ENCODE measurements at places on chromosomes 16 and 17.

- DNase-seq: no peak
These were observed 39.5 kb upstream of the CIBAR2 start for GRCh38 chr16:85151603-85152413.

DNA sequence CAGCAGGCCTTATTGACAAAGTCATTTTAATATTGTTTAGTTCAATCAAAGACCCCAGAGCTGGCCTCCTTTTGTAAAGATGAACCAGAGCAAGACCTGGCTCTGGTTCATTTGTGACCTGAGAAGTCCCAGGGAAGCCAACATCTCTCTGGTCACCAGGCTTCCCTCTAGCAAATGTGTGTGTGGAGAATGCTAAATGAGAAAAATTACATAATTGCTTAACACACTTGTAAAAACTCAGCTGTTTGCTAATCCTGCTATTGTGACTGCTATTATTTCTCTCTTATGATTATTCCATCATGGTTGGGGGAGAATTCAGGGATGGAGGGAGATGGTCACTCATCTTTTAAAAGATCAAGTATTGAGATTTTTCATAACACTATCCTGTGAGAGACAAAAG, 94.3 kb upstream of the CLEC3A start:
- no peak for DNase-seq

DNA sequence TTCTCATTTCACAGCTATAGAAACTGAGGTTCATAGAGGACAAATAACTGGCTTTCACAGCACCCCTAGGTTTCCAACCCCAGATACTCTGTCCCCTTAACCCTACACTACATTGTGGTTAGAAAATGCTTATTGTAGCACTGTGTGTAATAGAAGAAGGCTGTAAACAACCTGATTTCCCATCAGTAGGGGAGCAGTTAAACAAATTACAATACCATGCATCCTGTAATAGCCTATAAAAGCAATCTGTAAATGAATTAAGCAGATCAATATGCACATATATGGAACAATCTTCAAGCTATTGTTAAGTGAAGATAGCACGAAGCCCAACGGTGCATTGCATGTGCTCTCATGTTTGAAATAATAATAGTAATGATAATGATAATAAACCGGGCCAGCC, 39.2 kb upstream of the XPO6 start:
- no peak for DNase-seq

DNA sequence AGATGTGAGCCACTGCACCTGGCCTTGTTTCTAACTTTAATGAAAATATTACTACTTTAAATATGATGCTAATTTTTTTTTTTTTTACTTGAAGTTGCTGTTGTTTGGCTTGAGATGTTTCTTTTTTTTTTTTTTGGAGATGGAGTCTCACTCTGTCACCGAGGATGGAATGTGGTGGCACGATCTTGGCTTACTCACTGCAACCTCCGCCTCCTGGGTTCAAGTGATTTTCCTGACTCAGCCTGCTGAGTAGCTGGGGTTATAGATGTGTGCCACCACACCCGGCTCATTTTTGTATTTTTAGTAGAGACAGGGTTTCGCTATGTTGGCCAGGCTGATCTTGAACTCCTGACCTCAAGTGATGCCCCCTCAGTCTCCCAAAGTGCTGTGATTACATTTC, 23.6 kb downstream of the IGSF6 start:
- no peak for DNase-seq

- no peak for DNase-seq
These were observed 18.0 kb upstream of the CEP20 start for GRCh38 chr16:15906439-15906838.

DNA sequence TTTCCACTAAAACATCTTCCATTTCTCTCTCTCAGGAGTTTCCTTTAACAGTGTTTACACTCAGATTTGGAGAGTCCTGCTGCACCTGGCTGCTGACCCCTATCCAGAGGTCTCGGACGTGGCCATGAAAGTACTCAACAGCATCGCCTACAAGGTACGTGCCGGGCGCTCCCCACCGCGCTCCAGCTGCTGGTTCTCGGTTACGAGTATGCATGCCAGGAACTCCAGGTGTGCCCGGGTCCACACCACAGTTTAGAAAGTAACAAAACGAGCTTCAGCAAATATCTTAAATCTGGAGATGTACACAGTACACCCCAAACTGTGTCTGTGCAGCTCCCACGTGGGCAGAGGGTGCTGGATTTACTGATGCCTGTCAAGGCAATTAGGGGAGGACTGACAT, 82.9 kb upstream of the CHMP6 start:
- DNase-seq: no peak

- no peak for DNase-seq
These were observed 30.8 kb downstream of the MYO1D start for GRCh38 chr17:32846143-32846542.

DNA sequence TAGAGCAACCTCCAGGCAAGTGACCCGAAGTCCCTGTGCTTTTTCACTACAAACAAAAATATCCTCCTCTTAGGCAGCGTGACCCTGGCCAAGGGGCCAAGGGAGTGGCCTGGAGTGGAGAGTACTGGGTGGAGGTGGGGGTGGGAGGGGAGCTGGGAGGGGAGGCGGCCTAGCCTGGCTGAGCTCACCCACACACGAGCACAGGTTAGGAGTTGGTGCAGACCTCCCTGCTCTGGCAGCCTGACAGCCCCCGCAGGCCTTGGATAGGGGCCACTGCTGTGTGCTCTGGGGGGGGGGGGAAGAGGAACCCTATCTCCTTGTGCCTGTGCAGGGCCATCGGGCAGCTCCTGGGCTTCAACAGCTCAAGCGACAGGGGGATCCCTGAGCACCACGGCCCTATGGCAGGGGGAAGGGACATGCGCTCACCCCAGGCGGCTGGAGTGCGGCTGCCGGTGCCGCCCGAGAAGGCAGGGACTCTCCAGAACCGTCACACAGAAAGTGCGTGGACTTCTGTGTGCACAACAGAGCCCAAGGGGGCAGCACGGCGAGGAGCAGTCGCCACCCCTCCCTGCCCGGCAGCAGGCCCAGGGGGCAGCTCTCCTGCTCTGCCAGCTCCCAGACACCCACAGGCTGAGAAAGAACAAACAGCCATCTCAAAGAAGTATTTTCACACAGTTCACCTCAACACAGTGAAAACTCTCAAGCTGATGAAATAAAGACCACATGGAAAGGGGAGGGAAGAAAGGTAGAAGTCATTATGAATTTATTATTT, 13.3 kb downstream of the SLC16A3 start:
- DNase-seq: peak; percentile 57

GRCh38 chr16:81661082-81661481, 118.0 kb upstream of the PLCG2 start:
- no peak for DNase-seq

DNA sequence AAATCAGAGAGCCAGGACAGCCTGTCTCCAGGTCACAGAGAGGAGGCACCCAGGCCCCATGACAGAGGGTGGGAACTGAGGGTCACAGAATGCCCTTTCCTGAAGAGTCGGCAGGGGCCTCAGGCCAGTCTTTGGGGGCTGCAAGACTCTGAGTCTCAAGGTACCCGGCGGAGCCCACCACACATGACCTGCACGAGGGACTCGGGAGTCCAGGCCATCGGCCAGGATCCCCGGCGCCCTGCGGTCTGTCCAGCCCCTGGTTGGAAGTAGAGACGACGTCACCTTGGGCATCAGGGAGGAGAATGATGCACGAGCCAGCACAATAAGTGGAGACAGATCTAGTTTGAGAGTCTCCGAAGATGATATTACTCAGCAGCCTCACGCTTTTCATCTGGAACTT, 234.7 kb upstream of the SDK2 start:
- DNase-seq: no peak

DNA sequence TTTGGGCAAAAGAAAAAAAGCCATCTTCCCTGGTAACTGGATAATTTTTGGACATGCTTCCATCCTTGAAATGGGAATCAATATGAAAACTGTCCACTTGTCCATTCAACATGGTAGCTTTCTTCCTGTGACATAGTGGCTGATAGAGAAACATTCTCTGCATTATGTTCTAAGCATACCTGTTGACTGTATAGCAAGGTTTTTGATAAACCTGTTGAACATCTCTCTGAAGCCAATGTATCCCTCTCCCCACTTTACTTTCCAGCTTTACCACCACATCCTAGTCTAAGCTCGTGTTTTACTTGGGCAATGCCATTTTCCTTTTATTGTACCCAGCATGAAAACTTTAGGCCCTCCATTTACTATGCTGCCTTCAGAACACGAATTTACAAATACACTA, 630.1 kb downstream of the TOX3 start:
- no peak for DNase-seq

DNA sequence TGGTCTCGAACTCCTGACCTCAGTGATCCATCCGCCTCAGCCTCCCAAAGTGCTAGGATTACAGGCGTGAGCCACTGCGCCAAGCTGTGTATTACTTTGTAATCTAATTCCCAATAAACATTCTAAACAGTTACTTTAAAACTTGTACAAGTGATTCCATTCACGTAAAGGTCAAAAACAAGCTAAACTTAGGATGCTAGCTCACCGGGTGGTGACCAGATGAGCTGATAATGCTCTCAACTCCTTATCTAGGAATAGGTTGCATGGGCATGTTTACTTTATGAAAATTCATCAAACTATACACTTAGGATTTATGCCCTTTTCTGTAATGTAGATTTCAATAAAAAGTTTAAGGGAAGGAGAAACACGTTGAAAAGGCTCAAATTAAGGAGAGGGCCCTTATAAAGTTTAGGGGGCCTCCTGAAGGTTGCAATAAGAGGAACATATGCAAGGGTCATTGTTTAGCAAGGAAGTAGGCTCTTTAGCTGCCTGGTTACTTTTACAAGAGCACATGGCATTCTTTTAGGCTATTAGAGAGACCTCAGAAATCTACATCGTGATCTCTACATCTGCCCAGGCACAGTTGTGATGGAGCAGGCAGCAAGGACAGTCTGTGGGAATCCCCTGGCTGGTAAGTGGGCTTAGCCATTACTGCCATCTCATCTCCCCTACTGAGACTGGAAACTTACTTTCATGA, 13.3 kb downstream of the CDR2 start:
- DNase-seq: no peak

GRCh38 chr16:89476811-89477261, 13.5 kb downstream of the ANKRD11 start:
- DNase-seq: no peak

- DNase-seq: peak; percentile 23
These were observed 19.8 kb downstream of the HOXB1 start for GRCh38 chr17:48510761-48511604.

GRCh38 chr17:9256751-9257629, 235.7 kb downstream of the NTN1 start:
- DNase-seq: no peak

- DNase-seq: no peak
These were observed 17.3 kb downstream of the UTS2R start for GRCh38 chr17:82388922-82389283.

- DNase-seq: no peak
These were observed 1.5 kb downstream of the GEMIN4 start for GRCh38 chr17:750431-751037.

GRCh38 chr17:1620486-1620885, 8.1 kb downstream of the SLC43A2 start:
- DNase-seq: no peak

DNA sequence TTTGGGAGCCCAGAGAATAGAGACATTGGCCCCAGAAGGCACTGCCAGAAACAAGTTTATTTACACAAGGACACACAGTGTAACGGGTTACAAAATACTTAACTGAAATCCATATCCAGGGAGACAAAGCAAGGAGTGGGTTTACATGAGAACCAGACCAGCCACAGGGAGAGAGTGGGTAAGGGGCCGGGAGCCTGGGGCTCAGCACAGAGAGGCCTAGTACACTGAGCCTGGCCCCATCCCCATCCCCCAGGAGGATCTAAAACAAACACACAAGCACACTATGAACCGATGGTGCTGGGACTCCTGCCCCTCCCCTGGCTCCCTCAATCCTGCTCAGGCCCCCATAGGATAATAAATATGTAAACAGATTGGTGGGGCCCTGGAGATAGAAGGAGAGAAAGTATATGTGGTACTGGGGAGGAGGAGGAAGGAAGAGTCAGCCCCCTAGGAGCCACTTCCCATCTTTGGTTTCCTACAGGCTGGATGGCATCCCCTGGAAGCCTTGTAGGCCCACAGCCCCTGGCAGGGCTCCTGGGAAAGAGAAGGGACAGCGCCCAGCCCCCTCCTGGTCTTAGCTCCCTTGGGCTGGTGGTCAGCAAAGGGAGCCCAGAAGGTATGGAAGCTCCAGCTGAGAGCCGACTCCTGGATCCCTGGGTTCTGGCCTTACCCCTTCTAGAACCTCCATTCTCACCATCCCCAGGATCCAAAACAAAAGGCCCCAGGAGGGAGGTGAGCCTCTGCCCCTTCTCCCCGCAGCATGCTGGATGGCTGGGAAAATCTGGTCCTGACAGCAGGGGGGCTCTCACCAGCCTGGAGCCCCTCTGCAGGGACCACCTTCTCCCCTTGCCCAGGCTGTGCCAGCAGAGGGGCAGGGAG, 6.4 kb downstream of the G6PC3 start:
- DNase-seq: no peak

- DNase-seq: no peak
These were observed 220.1 kb upstream of the GSE1 start for GRCh38 chr16:85392756-85393673.

DNA sequence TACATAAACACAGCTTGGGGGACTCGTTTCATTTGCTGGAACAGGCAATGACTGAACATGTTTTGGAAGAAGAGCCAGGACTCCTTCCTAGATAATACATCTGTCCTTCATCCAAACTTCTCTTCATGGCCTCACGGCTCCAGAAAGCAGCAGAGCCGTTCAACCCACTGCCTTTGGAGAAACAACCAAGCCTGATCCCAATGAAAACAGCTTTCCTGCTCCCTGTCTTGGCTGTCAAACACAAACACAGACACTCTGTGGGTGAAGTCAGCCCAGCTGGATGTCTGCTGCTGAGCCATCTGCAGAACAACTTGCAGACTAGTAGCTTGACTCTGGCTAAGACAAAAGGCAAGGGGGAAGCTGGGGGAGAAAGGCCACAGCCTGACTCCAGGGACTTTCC, 345.1 kb upstream of the PSMD7 start:
- DNase-seq: no peak

- no peak for DNase-seq
These were observed 12.9 kb downstream of the TRIM37 start for GRCh38 chr17:59093702-59094231.

DNA sequence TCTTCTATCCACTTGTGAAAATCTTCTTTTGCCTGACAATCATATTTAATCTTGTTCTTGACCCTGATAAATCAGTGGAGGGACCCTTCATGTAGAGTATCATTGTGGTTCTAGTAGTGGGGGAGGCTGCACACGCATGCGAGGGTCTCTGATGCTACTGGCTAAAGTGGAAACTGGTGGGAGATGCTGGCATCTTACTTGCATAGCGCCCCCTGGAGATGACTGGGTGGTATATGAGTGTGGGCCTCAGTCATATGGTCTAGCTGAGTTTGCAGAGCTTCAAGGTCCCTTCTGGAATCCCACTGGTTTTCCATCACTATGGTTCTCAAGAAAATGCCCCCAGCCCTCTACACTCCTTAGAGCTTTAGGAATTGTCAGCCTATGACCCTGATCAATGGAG, 236.4 kb upstream of the AXIN2 start:
- DNase-seq: no peak

GRCh38 chr16:2817340-2818271, 569 bp downstream of the PRSS21 start:
- no peak for DNase-seq

GRCh38 chr17:28053044-28053670, 10.7 kb downstream of the NLK start:
- DNase-seq: no peak

- DNase-seq: no peak
These were observed 70.7 kb upstream of the GNAO1 start for GRCh38 chr16:56120447-56121155.

GRCh38 chr17:258045-258734, 76.7 kb upstream of the DOC2B start:
- DNase-seq: no peak

GRCh38 chr17:65559461-65559803, 2.0 kb downstream of the AXIN2 start:
- DNase-seq: no peak
